Stimulated activated CD4-positive, alpha-beta T cell treated with anti-CD3 and anti-CD28 coated beads, Interleukin-15, amount 100 ng/mL, for 48 hours (primary cell): ENCODE measurements at places on chromosomes 6 and 20.

DNA sequence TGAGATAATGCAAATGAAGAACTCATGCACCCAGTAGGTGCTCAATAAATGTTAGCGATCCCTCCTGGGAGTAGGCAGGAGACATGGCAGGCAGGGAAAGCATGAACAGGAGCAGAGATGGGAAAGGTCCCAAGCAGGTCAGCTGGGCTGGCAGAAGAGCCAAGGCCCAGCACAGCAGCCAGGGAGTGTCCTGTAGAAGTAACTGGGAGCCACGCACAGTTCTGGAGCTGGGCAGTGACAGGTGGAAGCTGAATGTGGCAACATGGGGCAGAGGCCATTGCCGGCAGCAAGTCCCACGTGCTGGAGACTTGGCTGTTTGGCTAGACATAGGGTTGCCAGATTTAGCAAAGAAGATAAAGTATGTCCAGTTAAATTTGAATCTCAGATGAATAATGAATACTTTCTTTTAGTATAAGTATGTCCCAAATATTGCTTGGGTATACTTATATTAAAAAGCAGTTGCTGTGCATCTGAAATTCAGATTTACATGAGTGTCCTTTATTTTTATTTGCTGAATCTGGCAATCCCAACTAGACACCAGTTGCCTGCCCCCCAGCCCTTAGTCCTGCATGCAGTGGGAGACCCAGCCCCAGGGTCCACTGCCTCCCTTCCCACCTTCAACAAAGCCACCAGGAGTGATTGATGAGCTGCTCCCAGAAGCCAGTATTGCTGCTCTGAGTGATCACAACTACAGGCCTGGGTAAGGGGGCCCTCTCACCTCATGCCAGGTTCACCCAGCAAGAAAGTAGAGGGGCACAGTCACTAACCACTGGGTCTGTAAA, 3.7 kb upstream of the LPIN3 start:
- no peak for DNase-seq

DNA sequence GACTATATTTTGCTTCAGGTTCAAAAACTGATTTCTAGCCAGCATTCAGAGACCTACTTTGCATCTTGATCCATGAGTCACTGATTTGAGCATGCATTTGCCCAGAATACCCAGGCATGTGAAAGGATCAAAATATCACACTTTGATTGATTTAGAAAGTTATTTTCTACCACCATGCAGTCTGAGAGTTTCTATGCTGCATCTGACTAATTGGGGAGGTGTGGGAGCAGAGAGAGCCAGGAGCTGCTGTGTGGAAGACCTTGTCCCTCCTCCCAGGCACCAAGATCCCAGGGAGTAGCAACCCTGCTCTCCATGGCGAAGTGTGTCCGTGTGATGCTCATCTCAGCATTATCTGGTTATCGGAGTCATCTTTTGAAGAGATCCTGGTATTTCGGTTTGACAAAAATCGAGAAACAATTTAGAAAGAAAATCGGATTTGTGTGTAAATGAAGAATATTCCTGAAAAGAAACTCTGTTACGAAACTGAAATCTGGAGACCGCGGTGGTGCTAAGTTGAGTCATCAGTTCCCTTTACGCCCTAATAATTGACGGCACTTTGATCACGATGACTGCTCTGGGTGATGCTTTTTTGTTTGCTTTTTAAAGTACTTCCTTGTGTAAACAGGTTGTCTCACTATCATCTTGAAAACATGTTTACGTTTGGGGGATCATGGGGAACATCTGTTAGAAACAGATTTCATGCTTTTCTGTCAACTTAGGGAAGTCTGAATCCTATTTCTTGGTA, 193.4 kb downstream of the BACH2 start:
- DNase-seq, result no peak

DNA sequence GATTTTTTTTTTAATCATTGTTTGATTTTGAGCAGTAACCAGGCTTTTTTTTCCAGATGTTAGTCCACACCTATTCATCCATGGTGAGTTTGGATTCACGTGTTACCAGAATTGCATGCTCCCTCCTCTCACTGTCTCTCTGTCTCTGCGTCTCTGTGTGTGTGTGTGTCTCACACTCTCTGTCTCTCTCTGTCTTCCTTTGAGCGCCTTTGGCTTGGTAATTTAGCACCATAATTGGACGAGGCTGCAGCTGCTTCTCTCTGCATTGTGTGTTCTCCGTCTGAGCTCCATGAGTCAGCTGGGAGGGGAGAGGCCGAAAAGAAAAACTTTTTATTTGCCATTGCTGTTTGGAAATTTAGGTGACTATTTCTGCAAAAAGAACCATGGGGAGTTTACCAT, 3.4 kb downstream of the TFAP2B start:
- no peak for DNase-seq

GRCh38 chr20:19889011-19889953, 127.9 kb upstream of the NAA20 start:
- no peak for DNase-seq

DNA sequence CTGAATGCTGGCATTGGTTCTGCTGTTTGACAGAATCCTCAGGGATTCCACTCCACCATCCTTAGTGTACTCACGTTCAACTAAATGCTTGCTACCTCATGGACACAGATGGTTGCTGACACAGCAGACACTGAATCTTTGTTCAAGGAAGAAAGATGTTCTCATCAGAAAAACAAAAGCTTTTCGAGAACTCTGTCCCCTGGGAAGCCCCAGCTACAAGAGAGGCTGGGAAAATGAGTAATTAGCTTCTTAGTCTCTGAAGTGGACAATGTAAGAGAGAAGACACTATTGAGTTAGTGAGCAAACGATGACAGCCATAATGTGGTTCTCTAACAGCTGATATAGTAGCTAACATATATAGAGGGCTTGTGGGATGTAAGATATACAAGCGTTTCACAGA, 30.9 kb upstream of the ENPP5 start:
- no peak for DNase-seq

- peak; percentile 75 for DNase-seq
These were observed at the start of gene STX11 for GRCh38 chr6:144149894-144150709. Gene STX11 (plus strand): TSS chr6:144150517. CDS start chr6:144186628, 36,111 bp downstream.

- no peak for DNase-seq
These were observed 24.3 kb downstream of the ARHGAP18 start for GRCh38 chr6:129685662-129686031.

DNA sequence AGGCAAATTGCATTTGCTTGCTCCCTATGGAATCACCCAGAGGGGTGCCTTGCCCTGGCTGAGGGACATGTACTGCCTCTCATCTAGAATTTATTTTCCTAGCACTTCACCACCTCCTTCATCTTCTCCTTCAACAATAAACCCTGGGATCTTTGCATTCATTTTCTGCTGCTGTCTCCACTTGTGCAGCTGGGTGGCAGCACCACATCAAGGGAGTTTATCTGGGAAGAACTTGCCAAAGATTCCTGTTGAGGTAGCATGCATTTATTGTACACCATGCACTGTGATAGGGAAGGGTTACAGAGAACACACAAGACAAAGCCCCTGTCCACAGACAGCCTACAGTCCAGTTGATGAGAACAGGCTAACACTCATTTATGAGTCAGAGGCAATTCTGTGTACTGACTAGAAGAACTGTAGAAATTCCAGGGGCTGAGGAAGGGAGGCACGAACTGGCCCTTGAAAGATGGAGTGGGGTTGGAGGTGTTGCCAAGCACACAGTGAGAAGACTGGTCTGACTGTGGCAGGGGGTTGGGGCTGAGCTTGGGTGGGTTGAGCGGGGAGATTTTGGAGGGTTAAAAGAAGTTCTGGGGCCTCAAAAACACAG, 17.5 kb downstream of the C20orf173 start:
- no peak for DNase-seq

- DNase-seq, result no peak
These were observed 60.6 kb downstream of the BTBD9 start for GRCh38 chr6:38579010-38579628.

DNA sequence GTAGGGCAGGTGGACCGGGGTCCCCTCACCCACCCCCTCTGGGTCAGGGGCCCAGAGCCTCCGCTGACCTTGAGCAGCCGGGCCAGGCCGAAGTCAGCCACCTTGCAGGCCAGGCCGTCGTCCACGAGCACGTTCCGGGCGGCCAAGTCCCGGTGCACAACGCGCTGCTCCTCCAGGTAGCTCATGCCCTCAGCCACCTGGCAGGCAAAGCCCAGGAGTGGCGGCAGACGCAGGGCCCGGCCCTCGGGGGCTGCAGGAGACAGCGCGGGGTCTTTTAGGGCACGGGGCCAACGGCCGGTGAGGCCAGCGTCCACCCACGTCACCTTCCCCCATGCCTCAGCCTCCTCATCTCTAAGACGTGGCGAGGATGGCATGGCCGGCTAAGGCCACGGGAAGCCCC, 4.2 kb upstream of the PTK6 start:
- DNase-seq, result no peak

DNA sequence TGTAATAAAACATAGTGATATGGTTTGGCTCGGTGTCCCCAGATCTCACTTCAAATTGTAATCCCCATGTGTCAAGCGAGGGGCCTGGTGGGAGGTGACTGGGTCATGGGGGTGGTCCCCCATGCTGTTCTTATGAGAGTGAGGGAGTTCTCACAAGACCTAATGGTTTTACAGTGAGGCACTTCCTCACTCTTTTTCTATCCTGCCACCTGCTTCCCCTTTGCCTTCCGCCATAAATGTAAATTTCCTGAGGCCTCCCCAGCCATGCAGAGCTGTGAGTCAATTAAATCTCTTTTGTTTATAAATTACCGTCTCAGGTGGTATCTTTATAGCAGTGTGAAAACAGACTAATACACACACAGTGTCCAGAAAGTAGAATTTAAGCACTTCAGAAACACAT, 78.5 kb downstream of the REPS1 start:
- DNase-seq, result no peak

GRCh38 chr6:125170376-125170775, 16.8 kb downstream of the TPD52L1 start:
- no peak for DNase-seq

- no peak for DNase-seq
These were observed 139.6 kb downstream of the PHACTR3 start for GRCh38 chr20:59743767-59744485.

GRCh38 chr6:683742-684440, 9.0 kb downstream of the EXOC2 start:
- no peak for DNase-seq

GRCh38 chr20:50346374-50347283, 156.0 kb downstream of the CEBPB start:
- DNase-seq, result no peak

GRCh38 chr20:49433333-49433732, 49.1 kb downstream of the KCNB1 start:
- DNase-seq, result no peak

- DNase-seq, result no peak
These were observed 26.3 kb downstream of the SUN5 start for GRCh38 chr20:32978009-32978335.

GRCh38 chr6:8446391-8446790, 11.0 kb upstream of the SLC35B3 start:
- no peak for DNase-seq

DNA sequence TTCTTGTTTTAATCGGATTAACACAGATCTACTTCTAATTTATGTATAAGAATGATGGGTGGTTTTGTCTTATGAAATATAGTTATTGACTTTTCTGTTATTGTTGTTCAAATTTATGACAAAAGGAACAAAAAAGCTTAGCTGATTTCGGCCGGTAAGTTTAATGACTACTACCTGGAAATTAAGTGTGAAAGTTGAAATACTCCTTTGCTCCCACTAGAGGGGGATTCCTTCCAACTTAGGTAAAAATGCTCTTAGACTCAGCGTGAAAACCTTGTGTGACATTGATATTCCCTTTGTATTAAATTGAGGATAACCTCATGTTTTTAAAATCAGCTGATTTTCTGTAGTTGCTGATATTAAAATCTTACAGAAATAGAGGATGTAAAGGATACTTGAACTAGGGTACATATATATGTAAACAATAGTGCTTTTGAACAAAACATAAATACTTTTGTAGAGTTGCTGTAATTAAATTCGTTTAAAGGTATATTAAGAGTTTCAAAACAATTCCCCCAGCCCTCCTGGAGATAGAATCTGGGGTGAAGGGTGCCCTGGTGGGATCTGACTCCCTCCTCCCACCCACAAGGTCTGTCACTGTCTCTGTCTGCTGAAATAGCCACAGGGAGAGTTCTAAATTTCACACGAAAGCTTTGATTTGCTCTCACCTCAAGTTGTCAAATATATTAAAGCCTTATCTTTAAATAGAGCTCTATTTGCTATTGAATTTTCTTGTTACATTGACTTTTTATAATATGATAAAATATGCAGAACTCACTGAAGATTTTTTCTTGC, 257.5 kb downstream of the ARID1B start:
- DNase-seq, result no peak

DNA sequence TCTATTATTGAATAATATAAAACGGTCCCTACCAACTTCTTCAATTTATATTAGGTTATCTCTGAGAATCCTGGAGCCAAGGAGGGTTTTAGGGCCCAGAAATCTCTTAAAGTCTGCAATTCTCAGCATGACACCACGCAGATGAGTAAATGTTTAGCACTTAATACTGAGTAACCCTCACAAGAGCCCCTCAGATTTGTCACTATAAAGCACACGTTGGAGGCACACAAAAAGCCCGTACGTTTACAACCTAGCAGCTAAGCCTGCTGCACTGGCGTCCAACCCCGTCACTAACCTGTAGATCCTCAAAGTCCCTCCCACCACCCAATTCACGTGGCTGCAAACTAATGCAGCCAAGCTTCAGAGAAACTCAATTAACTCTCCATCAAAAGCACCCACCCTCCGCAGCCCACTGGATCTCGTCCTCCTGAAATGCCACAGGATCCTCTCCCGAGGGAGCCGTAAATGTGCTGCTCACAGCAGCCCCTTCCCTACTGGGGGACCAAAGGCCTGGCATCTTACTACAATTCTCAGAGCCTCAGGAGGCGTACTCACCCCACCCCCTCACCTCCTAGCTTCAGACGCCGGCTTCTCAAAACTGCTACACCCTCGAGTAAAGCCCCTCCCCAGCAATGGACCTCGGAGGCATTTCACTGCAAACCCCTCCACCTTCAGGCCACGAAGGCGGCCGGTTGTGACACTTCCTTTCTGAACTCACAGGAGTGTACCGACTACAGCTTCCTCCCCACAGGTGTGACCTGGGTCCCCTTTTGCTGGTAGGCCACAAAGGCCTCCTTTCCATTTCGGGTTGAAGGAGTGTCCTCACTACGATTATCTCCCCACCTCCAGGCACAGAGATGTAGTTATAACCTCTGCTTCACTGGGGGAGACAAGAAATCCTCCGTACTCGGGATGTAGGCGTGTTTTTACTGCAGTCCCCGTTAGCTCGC, 909 bp downstream of the CPNE1 start:
- peak; percentile 52 for DNase-seq

DNA sequence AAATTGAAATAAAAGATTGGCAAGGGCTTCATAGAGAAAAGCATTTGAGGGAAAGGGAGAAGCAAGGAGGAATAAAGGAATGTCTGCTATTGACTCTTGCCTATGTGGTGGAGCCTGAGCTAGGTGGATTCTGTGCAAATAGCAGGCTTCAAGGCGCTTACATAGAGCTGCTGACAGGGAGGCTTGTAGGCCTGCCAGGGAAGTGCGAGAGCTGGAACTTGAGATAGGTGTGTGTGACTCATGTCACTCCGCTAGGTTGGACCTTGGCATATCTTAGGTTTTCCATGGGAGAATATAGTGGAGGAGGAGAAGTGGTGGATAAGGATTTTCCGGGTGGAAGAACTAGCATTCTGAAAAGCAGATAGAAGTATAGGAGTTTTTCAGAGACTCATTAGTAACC, 14.0 kb downstream of the SNRNP48 start:
- DNase-seq, result no peak

GRCh38 chr6:109360791-109361190, 21.5 kb downstream of the CD164 start:
- DNase-seq, result no peak
